ENCODE measurements at places on chromosomes 1 and 21. TPM values are rescaled to one million over a fixed set of nuclear protein-coding genes. Genes with fewer than 3 reads are reported as not detected.
A peak's percentile ranks its signal among the peaks of the same experiment; 100 is the strongest.

The FCRL1 gene
- total RNA-seq: not detected

The SRM gene
- 200 TPM for total RNA-seq

The HIPK1 gene
- total RNA-seq: 53.9 TPM

The MX2 gene
- total RNA-seq: 4.0 TPM

The ADAMTSL4 gene
- 14.1 TPM for total RNA-seq

DNA sequence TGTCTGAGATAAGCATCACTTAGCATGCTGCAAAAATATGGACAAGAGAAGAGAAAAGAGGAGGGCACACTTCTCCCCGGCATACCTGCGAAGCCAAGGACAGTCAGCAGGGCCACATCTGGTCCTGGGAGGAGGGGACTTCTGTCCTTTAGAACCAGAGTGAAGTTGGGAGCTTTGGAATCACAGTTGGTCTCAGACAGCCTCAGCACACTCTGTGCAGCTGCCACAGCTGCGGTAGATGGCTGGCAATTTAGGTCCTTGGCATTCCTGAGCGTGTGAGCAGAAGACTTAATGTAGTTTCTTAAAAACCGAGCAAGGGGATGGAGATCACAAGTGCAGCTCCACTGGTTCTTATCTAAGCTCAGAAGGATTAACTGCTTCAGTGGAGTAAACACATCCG, 32.3 kb downstream of the LRRC53 start:
- H3K27ac ChIP-seq: no peak overlapping the region
- no peak overlapping the region for H3K4me3 ChIP-seq
- H3K36me3 ChIP-seq: no peaks in the 10 kb centered on the region
- peaks cover 29% of the 10 kb centered on the region for H3K4me1 ChIP-seq
- no peak for DNase-seq

DNA sequence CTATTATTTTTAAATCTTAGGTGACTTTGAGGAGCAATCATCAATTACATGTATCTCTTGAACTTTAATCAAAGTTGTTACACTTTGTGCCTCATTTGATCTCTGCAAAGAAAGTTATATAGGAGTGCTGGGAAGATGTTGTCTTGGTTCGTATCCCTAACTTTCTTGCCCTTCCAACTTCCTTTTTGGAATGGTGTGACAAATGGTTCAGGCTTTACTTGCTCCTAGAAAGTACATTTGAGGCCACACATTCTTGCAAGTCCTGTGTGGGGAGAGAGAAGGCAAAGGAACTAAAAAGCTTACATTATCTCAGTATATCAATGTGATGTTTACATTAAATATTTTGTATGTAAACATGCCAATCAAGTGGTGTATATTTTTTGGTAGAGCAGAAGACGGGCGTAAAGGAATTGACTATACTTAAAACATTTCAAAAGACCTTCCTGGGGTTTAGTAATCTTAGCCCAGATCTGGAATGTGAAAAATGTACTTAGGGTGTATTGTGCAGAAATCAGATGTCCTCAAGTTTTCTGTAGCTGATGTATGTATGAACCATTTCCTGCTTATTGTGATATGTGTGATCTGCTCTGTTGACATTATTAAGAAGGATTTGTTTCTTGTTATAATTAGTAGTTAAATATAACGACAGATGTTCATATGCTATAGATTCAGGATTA, 59.2 kb downstream of the USP25 start:
- no peak overlapping the region for H3K4me3 ChIP-seq
- H3K36me3 ChIP-seq: peaks cover 4% of the 10 kb centered on the region
- DNase-seq: no peak
- 0 out of 2 replicates have a peak overlapping the region, but pooled peaks have one; percentile 57 for H3K27ac ChIP-seq

DNA sequence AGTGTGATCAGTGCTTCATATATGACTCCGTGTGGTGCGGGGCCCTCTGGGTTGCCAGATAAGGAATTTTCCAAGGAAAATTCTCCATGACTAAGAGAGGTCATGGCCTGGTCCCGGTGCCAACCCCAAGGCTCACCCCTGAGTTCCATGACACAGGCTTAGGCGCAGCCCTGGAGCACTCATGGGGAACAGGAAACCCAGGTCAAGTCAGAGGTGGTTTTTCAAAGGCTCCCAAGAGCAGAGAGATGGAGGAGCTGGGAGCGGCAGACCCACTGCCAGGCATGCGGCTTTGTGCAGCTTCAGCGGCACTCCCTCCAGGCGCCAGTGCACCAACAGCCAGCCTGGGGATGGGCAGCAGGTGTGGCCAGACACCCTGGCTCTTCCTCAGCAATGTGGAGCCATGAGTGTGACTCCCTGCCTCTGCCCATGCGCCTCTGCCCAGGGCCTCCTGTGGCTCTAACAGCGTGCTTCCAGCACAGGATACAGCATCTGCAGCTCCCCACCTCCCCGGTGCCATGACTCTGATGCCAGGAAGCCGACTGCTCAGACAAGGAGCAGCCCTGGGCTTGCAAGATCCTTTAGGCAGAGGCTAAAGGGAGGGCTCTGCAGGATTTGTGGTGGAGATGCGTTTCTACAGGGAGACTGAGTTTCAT, 47.3 kb downstream of the GPR161 start:
- no peaks in the 10 kb centered on the region for H3K27me3 ChIP-seq
- peaks cover 2% of the 10 kb centered on the region for H3K4me1 ChIP-seq
- no peak overlapping the region for H3K4me3 ChIP-seq
- no peak for DNase-seq
- H3K36me3 ChIP-seq: no peaks in the 10 kb centered on the region
- H3K27ac ChIP-seq: peak overlapping the region; percentile 34

DNA sequence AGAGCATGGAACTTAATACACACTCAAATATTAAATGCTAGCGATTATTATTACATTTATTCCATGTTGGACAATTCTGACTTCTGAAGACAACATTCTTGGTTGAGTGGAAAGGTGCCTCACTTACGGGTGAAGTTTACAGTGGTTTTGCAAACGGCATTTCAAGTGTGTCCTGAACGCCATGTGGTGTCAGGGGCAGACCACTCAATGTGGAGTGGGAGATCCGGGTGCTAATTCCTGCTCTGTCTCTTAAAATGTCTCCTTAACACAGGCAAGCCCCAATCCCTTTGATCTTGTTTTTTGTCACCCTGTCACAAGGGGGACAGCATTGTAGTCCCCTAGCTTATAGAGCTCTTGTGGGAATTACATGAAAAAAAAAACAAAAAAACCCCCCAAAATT, 5.6 kb upstream of the TDRD10 start:
- DNase-seq: no peak
- H3K27ac ChIP-seq: no peak overlapping the region
- H3K4me1 ChIP-seq: peaks cover 27% of the 10 kb centered on the region
- peaks cover 32% of the 10 kb centered on the region for H3K27me3 ChIP-seq
- no peaks in the 10 kb centered on the region for H3K36me3 ChIP-seq

DNA sequence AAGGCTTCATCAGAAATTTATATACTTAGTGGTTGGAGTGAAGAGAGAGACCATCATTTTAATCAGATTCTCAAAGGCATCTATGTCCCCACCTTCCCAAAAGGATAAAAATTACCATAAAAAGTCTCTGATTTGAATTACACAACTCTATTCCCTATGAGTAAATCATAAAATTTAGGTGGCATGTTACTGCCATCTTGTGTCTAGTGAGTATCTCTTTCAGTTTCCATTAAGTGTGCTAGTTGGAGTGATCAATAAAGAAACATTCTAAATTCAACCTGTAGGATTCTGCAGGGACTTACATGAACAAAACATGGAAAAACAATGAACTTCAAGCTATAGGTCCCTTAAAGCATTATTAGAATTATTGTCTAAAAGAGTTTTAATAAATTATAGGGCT, 655.4 kb downstream of the LTN1 start:
- no peak for DNase-seq
- H3K36me3 ChIP-seq: no peaks in the 10 kb centered on the region
- no peaks in the 10 kb centered on the region for H3K27me3 ChIP-seq
- H3K4me1 ChIP-seq: peaks cover 3% of the 10 kb centered on the region
- H3K4me3 ChIP-seq: no peak overlapping the region
- no peak overlapping the region for H3K27ac ChIP-seq

DNA sequence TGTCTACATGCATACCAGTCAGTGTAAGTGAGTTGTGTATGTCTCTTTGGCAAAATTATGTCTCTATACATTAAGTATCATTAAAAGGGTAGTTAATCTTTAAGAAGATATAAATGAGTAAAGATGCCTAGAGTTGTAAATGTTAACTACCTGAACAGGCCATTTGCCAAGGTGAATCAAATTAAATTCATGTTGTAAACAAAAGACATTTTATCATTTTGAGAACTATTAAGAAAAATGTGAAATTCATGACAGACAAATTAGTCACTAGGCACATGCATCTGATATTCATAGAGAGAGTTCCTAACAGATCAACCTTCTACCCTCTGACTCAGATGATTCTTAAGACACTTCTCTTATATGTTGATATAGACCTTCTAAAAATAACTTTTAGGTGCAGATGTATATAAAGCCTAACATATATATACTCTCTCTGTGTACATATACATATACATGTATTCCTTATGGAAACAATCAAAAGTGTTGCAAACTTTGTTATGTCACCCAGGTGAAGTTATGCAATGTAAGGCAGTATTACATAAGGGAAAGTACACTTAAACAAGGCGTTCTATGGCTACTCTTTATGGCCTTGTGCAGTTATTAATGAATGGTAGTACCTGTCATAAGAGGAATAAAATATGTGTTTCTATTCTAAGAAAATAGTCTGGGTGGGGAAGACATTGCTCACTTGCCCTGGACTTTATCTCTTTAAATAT, at the start of gene TMPRSS15:
Gene TMPRSS15 (minus strand): TSS at position 51 of the 716 bp plus-strand sequence. CDS start 163 bp downstream, outside the sequence.
- H3K4me3 ChIP-seq: no peak within 1 kb of the TSS
- H3K36me3 ChIP-seq: peaks cover 13% of the 10 kb centered on the region
- H3K27me3 ChIP-seq: no peaks in the 10 kb centered on the region
- no peak for DNase-seq
- H3K4me1 ChIP-seq: no peaks in the 10 kb centered on the region
- no peak within 1 kb of the TSS for H3K27ac ChIP-seq

DNA sequence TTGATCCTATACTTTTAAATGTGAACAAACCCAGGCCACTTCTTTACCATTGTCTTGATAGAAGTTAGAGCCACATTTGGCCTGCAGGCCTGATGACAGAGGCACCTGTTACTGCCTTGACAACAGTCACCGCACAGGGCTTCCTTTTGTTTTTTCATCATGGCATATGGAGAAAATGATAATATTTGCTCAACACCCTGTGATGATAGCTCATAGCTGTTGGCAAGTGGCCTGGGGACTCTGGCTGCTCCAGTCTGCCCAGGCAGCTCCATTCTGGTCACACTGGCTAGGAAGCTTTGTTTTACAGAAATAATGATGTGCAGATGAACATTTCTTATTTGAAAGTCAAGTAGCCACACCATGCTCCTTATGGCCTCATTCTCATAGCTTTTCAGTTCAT, 89.6 kb upstream of the GPR88 start:
- H3K27ac ChIP-seq: no peak overlapping the region
- no peaks in the 10 kb centered on the region for H3K4me1 ChIP-seq
- DNase-seq: no peak
- 0 out of 2 replicates have a peak, but pooled peaks cover 2% of the 10 kb centered on the region for H3K36me3 ChIP-seq

DNA sequence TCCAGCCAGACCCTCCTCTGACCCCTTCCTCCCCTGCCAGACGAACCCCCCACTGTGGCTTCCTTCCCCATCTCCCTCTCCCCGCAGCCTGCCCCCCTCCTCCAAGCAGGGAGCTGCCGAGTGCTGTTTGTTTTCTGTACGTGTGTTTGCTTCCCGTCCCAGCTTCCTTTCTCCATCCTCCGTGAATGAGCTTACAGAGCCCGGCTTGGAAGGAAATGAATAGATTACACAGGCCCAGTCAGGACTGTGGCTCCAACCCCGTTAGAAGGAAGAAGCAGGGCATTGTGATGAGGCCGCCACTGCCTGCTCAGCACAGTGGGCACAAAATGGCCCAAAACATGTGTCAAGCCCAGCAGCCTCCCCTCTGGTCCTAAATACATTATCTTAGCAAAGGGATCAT, 123.2 kb downstream of the IGSF21 start:
- no peak overlapping the region for H3K4me3 ChIP-seq
- no peak overlapping the region for H3K27ac ChIP-seq
- no peaks in the 10 kb centered on the region for H3K27me3 ChIP-seq

DNA sequence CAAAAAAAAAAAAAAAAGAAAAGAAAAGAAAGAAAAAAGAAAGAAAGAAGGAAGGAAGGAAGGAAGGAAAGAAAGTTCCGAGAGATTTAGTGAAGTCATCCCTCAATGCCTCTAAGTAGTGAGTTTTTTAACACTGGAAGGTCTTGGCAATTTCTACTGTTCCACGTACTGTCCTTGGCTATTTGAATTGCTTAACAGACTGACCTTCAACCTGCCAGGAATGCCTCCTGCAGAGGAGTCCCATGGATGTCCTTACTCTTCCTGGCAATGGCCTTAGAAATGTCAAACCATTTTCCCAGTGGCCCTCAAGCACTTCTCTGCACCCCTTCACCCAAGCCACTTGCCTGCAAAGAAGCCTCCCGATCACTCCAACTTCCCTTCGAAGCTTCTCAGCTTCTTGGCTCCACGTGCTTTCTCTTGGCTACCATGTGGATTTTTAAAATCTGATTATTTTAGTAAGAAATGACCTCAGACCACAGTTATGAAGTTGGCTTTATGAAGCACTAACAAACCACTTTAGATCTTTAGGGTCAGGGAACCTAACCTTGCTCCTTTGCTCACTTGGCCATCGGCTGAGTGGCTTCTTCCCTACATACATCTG, 43.7 kb upstream of the ABCG1 start:
- peaks cover 2% of the 10 kb centered on the region for H3K27me3 ChIP-seq
- DNase-seq: no peak
- H3K4me3 ChIP-seq: no peak overlapping the region
- no peak overlapping the region for H3K27ac ChIP-seq
- no peaks in the 10 kb centered on the region for H3K36me3 ChIP-seq

Measured in WTC11 (cell line).